ENCODE measurements at places on chromosomes 5 and 9. TPM values are rescaled to one million over a fixed set of nuclear protein-coding genes. Genes with fewer than 3 reads are reported as not detected.

- H3K27me3 ChIP-seq, result no peaks in the 10 kb centered on the region
- no peaks in the 10 kb centered on the region for H3K4me1 ChIP-seq
- no peak for DNase-seq
- no peak overlapping the region for H3K4me3 ChIP-seq
- H3K27ac ChIP-seq, result no peak overlapping the region
These were observed 34.7 kb downstream of the ARHGEF37 start for GRCh38 chr5:149615976-149616375.

The SPATA31C1 gene
- not detected for polyA plus RNA-seq

DNA sequence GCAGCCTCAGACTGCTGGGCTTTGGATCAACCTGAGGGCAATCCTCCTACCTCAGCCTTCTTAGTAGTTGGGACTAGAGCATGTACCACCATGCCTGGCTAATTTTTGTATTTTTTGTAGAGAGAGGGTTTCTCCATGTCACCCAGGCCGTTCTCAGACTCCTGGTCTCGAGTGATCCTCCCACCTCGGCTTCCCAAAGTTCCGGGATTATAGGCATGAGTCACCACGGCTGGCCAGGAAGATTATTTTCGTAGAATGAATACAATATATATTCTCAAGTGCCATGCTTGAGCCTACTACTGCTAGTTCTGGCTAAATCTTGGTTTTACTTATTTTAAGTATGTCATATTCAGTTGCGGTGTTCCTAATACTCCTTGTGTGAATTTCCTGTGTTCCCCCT, 88.2 kb upstream of the CLINT1 start:
- DNase-seq, result no peak
- H3K36me3 ChIP-seq, result no peaks in the 10 kb centered on the region

The BTNL8 gene
- polyA plus RNA-seq, result not detected

The TSSK1B gene
- not detected for polyA plus RNA-seq
